ENCODE measurements at places on chromosomes 13 and 19.

DNA sequence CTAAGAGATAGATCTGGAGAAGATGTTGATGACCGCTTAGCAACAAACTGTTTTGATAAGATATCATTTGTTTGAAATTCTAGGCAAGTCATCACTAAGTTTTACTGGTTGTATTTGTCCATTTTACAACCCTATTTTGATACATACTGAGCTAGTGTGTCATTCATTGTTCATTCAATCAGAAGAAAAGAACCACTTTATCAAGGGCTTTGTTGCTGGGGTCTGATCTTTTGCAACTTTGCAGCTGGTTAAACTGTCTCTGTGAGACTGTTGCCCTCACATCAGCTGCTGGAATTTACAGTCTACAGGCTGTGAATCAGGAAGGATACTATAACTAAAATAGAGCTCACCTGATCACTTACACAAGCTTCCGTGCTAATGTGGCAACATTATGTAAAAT, 290.5 kb downstream of the RFC3 start:
- DNase-seq = no peak

DNA sequence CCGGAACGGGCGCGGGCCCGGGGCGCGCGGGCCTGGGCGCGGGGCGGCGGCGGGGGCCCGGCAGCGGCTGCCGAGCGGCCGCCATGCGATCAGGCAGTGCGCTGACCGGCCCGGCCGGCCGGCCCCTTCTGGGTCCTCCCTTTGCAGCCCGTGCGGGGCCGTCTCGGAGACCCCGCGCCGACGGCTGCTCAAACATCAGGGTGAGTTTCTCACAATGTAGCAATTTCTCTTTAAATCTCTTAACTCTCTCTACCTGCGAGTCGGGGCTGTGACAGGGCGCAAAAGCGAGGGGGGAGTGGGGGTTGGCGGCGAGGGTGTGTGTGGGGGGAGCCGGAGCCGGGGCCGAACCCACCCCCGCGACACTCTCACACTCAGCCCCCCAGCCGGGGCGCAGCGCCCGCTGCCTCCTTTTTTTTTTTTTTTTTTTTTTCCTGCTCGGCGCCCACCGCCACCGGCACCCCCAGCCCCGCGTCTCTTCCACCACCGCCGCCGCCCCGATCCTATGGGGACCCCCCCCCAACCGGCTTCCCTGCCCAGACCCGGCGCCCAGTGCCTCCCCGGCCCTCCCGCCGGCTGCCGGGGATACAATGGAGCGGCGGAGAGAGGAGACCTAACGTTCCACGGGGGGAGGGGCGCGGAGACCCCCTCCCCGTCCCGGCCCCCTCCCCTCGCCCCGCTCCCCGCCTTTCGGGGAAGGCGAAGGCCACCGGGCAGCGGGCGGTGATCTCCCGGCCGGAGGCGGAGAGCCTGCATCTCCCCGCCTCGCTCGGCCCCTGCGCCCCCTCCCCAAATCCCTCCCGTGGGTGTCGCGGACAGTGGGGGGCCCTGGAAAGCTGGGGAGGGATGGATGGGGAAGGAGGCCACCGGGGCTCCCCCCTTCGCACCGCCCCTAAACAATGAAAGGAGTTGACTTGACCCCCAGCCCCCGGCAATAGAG, at the start of gene BICRA:
Gene BICRA, plus strand, starts transcription at position 166 of the 937 bp plus-strand sequence. CDS start 64,441 bp downstream, outside the sequence.
- DNase-seq = peak; percentile 68

DNA sequence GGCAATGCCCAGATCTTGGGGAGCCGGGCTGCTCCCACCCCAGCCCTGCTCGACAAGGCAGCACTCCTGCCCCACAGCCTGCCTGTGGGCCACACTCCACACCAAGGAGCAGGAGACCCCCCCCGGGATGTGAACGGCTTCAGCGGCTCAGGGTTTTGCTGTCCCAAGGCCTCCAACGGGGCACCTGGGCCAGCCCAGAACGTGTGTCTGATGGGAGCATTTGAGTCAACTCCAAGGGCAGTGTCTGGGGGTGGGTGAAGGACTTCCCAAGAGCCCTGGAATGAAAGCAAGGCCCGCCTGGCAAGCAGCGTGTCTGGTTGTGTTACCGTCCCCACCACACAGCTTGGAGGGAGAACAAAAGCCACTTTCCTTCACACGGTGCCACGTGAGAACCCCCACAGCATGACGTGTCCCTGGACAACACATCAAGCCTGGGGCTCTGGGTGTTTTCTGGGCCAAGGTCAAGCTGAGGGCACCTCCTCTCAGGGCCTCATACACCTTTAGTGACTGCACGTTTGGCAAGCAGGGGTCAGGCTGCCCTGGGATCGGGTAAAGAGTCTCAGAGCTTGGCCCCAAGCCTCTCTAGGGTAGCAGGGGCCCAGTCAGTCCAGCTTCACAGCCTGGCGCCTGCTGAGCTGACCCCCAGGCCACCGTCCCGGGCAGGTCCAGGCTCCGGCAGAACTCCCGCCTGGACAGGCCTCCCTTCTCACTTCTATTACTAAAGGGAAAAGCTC, 6.0 kb downstream of the C13orf46 start:
- no peak for DNase-seq

- DNase-seq = no peak
Measured at GRCh38 chr13:50129706-50130122, 114.5 kb downstream of the KCNRG start.

DNA sequence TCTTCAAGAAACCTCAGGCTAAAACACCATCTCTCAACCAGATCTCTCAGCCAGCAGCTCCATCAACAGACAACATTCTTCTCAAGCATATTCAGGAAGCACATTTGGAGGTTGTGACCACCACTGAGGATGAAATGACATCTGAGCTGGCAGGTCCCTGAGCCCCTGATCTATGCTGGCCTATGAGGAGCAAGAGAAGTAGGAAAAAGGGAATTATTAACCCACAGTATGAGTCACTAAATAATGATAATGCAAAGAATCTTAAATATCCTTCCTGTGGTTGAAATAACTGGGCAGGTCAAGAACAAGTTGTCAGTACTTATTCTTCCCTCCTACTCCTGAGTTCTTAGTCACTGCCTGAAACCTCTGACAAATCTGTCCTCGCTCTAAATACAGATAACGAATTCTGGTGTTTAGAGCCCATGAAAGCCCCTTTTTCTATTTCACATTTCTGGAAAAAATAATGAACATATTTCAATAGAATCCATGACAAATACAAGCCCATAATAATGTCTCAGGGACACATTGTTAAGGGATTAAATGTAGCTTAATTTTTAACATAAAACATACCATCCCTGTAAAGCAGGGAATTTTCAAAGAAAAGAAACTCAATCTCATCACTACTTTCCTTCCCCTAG, 225.8 kb upstream of the IRS2 start:
- no peak for DNase-seq

DNA sequence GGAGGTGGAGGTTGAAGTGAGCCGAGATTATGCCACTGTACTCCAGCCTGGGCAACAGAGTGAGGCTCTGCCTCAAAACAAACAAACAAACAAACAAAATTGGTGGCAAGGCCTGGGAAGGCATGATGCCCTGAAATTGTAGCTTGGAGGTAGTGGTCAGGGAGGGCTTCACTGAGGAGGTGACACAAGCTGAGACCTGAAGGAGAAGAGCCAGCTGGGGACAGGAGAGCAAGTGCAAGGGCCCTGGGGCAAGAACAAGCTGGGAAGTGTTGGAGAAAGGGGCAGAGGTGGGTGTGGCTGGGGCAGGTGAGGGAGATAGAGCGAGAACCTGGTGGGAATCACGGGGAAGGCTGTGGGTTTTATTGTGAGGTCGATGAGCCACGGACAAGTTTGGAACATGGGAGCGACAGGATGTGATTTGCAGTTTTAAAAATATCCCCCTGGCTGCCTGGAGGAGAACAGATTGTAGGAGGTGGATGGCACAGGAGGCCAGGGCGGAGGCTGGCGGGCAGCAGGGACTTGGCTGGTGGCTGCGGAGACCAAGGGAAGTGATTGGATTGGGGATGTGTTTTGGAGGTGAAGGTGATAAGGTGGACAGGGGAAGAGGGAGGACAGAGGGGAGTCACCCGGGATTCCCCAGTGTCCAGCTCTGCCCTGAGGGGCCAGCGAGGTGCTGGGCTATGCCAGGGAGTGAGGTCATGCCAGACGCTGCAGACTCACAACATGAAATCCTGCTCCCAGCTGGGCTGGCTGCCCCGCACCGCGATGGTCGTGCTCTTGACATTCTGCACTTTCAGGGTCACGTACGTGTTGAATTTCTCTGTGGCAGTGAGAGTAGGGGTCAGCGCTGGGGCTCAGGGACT, 14.0 kb downstream of the UNC13A start:
- no peak for DNase-seq

- DNase-seq = no peak
Measured at GRCh38 chr13:82480415-82480814, 1401.9 kb downstream of the SLITRK1 start.

GRCh38 chr13:106432636-106433035, 102.8 kb downstream of the EFNB2 start:
- no peak for DNase-seq

DNA sequence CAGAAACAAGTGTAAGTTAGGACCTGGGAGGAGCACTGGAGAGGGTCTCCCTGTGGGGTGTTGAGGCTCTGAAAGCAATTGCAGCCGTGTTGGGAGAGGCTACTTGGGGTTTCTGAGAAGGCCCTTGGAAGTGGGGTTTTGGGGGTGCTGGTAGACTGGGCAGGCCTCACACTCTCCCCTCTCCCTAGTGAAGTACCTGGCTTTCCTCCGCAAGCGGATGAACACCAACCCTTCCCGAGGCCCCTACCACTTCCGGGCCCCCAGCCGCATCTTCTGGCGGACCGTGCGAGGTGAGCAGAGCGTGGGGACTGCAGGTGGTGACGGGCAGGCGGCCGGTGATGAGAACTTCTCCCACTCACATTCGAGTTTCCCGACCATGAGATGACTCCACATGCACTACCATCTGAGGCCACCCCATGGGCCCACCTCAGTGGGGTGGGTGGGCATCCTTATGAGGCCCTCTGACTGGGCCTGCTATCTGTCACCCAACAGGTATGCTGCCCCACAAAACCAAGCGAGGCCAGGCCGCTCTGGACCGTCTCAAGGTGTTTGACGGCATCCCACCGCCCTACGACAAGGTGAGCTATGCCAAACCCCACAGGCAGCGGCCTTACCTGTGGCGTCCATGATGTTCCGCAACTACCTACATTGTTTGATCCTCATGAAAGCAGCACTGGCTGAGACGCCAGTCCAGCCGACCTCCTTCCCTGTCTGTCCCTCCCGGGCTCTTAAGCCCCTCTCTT, 3.0 kb downstream of the RPL13A start:
- DNase-seq = no peak

GRCh38 chr19:1252821-1253513, 4.6 kb downstream of the MIDN start:
- peak; percentile 72 for DNase-seq

DNA sequence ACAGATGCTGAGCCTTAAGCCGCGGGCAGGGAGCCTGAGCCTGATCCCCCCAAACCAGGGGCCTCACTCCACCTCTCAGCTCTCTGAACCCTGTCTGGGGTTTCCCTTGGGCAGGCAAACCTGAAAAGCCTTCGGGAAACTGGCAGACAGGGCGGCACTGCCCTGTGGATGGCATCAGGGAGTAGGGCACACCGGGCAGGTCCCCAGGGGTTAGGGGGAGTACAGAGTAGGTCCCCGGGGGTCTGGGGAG, 9.7 kb downstream of the MKNK2 start:
- DNase-seq = no peak
